Smooth muscle cell of the coronary artery (primary cell): ENCODE measurements at places on chromosomes 12 and 14. TPM values are rescaled to one million over a fixed set of nuclear protein-coding genes. Genes with fewer than 3 reads are reported as not detected.

Gene INSM2
- not detected in 2 replicates for total RNA-seq

Gene CIROP
- 0.12 TPM in 1 of 2 replicates, not detected in the other for total RNA-seq

Gene PLEKHH1
- 0.12 and 0.15 TPM in 2 replicates for total RNA-seq

Gene EIF2B1
- total RNA-seq: 33.6 and 34.5 TPM in 2 replicates

Gene GLS2
- total RNA-seq: 0.38 TPM in 1 of 2 replicates, not detected in the other

Gene KRT75
- total RNA-seq: not detected in 2 replicates

Gene NOXRED1
- 0.08 and 0.70 TPM in 2 replicates for total RNA-seq

Gene PKP2
- 0.35 and 2.3 TPM in 2 replicates for total RNA-seq

Gene PGF
- total RNA-seq: 16.2 and 29.3 TPM in 2 replicates
